ENCODE measurements at places on chromosomes 1 and 21.

DNA sequence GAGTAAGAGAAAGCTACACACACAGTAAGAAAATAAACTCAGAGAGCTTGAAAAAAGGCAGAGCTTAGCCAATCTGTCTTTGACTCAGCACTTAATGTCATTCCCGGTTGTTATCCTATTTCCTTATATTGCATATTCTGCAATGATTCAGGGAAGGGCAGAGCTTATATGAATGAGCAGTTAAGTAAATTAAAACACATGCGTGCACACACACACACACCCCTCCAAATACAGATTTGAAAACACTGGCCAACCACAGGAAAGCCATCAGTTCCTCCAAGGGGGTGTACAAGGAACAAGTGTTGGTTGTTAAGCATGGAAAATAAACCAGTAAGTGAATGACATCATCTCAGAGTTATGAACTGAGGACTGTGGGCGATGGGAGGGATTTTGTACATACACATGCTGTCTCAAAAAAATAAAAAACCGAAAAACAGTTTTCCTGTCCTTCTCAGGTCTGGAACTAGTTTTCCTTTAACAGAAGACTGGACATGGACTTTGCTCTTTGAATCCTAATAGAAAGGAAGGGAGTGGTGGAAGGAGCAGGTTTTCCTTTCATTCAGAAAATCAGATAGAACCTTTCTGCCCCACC is 1.0 kb downstream of the IQGAP3 start:
- DNase-seq: no peak

- no peak for DNase-seq
These were observed 28.9 kb upstream of the APP start for GRCh38 chr21:26199456-26199855.

- DNase-seq: no peak
These were observed 198.6 kb upstream of the EDN2 start for GRCh38 chr1:41682845-41683625.

- DNase-seq: no peak
These were observed 8.5 kb downstream of the CFHR4 start for GRCh38 chr1:196896355-196896754.

- DNase-seq: no peak
These were observed 12.6 kb upstream of the IL12RB2 start for GRCh38 chr1:67294836-67295617.

GRCh38 chr21:46256501-46256994 is 28.0 kb upstream of the LSS start:
- no peak for DNase-seq

- no peak for DNase-seq
These were observed 367.0 kb downstream of the PRDM2 start for GRCh38 chr1:14067036-14067435.

DNA sequence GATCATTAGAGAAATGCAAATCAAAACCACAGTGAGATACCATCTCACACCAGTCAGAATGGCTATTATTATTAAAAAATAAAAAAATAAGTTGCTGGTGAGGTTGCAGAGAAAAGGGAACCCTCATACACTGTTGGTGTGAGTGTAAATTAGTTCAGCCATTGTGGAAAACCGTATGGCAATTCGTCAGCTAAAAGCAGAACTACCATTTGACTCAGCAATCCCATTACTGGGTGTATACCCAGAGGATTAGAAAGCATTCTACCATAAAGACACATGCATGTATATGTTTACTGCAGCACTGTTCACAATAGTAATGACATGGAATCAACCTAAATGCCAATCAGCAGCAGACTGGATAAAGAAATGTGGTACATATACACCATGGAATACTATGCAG is 42.2 kb downstream of the GIPC2 start:
- DNase-seq: no peak

Measured in activated T-cell treated with anti-CD3 and anti-CD28 coated beads for 48 hours (primary cell).